ENCODE measurements at places on chromosomes 16 and 17. TPM values are rescaled to one million over a fixed set of nuclear protein-coding genes. Genes with fewer than 3 reads are reported as not detected.

GRCh38 chr16:90084215-90084950 lies 7.3 kb upstream of the PRDM7 start:
- DNase-seq: no peak

DNA sequence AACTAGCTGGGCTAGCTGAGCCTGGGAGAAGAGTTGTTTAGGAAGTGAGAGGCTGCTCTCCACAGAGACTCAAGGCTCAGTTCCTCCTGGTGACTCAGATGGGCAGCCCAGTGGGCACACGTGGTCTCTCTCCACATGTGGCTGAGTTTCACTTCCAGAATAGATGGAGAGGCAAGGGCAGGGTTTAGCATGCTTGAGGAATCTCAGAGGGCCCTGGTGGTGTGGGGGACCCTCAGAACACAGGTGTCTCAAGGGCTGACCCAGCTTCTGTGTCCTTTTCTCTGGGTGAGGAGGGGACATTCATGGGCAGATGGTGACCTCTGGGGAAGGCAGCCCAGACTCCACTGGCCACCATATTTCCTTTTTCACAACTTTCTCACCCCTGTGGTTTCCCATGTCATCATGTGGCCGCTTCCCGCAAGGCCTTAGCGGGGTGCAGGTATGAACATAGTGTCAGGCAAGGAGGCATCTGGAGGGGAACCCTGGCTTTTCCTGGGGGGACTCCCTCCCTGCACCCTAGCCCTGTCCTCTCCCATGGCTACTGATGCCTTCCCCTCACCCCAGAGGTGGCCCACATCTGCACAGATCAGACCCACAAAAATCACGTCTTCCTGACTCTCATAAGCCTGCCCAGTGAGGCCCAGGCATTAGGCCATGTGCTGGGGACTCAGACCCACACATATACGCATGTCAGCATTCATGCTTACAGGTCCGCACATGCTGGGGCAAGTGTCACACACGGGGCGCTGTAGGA lies 3.3 kb downstream of the GRN start:
- peak; percentile 67 for DNase-seq

The KPNB1 gene
- 230 TPM for total RNA-seq

DNA sequence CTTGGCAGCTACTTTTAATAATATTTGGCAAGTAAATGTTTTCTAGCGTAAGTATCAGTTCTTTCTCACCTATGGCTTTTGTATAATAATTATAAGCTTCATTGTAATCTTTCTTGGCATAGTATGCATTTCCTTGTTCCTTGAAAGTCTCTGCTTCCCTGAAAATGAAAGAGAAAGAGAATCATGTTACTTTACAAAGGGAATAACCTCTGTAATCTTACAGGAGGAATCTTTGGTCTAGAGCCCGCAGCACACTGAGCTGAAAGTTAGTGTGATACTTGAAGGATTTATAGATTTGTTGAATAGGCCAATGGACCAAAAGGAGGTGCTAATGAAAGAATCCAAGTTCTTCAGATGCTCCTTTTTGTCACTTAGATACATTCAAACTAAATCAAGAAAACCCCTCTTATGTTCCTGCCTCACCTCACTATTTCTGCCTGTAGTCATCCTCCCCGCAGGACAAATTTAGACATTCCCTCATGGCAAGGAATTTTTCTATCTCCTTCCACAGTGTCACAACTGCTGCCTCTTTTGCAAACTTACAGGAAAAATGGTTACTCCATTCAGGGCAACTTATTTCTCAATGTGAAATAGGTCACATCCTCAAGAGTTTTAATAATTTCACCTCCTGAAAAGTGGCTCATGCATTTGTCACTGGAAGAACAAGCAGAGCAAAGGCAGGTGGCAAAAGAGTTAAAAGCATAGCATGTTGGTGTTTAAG lies 16.7 kb downstream of the DNAJC7 start:
- no peak for DNase-seq

GRCh38 chr16:82083710-82084353 lies 48.8 kb downstream of the HSD17B2 start:
- DNase-seq: no peak

- no peak for DNase-seq
Measured at GRCh38 chr17:16304830-16305229, 48.4 kb downstream of the CENPV start.

GRCh38 chr16:77841502-77841763 lies 53.1 kb downstream of the VAT1L start:
- DNase-seq: no peak
